MM.1S (cell line): ENCODE measurements at places on chromosomes 12 and 14.
A peak's percentile ranks its signal among the peaks of the same experiment; 100 is the strongest.

DNA sequence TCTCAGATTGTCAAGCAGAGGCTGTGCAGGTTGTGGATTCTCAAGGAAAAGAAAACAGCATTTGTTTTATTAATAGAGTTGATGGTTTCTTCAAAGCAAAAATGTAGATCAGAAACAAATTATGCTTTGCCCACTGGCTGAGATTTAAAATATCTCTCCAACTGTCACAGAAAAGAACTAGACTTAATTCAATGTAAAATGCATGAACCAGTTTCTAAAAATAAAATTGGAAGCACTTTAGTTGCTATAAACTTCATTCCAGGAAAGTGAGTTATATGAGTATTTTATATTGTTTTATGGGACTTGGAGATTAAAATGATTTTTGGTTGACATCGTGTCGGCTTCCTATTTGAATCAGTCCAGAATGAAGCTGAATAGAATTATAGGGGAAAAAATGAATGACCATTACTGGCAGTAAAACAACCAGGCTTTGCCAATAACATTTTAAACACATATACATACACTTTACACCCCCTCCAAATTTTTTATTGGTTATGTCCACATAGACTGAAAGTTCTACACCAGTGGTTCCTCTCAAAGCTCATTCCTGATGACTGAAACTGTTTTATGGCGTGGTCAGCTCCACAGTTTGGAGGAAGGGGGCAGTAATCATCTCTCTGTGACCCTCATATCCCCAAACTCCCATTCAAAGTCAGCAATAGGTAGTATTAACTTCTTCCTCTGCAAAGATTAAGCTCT, 55.5 kb upstream of the DAAM1 start:
- no peak for DNase-seq
- no peaks in the 10 kb centered on the region for H3K27me3 ChIP-seq
- no peak overlapping the region for H3K4me3 ChIP-seq
- H3K4me1 ChIP-seq = no peaks in the 10 kb centered on the region

GRCh38 chr12:6226679-6227051, 26.5 kb downstream of the CD9 start:
- DNase-seq = no peak
- H3K36me3 ChIP-seq = peaks cover 6% of the 10 kb centered on the region; the same call in 1 of the 2 replicates
- no peak overlapping the region for H3K4me3 ChIP-seq
- no peaks in the 10 kb centered on the region for H3K27me3 ChIP-seq

GRCh38 chr12:6613015-6613775, 6.0 kb upstream of the CHD4 start:
- H3K27me3 ChIP-seq = no peaks in the 10 kb centered on the region
- peak; percentile 66 for DNase-seq
- H3K4me1 ChIP-seq = peaks cover 22% of the 10 kb centered on the region

DNA sequence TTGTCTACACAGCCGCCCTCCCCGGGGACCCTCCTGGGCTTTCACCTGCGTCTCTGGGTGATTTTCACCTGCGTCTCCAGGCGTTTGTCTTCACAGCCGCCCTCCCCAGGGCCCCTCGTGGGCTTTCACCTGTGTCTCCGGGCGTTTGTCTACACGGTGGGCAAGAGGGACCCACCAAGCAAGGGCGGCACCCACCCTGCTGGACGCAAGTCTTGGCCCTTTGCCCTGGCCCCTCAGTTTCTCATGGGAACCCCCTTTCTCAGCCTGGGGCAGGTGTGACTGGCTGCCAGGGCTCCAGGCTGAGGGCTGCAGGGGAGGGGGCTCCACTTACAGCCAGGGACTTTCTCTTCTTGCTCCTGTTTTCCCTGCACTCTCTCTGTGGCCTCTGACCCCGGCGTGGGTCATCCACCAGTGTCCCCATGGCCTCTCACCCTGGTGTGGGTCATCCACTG, 68.6 kb upstream of the GALNT9 start:
- no peaks in the 10 kb centered on the region for H3K36me3 ChIP-seq
- no peak overlapping the region for H3K27ac ChIP-seq
- H3K27me3 ChIP-seq = peaks cover 25% of the 10 kb centered on the region
- no peak overlapping the region for H3K4me3 ChIP-seq

DNA sequence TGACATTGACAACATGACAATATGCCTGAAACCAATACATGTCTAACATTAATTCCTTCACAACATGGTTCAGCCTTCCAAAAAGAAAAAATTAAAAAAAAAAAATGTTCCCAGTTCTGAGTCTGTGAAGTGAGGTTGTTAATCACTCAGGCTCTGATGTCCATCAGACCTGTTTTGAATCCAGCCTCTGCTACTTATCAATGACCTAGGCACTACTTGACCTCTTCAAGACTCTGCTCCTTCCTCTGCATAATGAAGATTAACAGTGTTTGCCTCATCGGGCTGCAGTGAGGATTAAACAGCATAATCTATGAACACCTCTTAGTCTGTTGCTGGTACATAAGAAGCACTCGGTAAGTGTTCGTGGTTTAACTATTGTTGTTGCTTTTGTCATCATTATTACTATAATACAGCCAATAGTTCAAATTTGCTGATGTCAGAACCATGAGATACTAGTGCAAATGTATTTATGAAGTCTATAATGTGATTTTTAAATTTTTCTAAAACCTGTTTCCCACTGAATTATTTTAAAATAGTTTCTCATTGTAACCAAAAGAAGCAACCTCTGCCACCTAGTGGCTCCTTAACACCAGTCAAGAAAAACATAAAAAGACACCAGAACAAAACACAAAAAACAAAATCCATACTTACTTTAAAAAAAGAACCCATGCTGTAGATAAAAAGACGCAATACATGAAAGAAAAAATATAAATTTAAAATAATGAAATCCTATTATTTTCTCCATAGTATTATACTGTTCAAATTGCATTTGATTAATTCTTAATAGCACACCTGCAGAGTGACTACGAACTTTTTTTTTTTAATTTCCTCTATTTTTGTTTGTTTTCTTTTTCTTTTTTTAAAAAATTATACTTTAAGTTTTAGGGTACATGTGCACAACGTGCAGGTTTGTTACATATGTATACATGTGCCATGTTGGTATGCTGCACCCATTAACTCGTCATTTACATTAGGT, 20.3 kb upstream of the TMX1 start:
- no peaks in the 10 kb centered on the region for H3K36me3 ChIP-seq
- no peak overlapping the region for H3K4me3 ChIP-seq
- H3K27me3 ChIP-seq = no peaks in the 10 kb centered on the region
- peak; percentile 25 for DNase-seq
- H3K27ac ChIP-seq = no peak overlapping the region
- H3K4me1 ChIP-seq = no peaks in the 10 kb centered on the region

GRCh38 chr14:60313093-60313492, 64.1 kb downstream of the PPM1A start:
- no peak for DNase-seq
- H3K27ac ChIP-seq = no peak overlapping the region
- no peaks in the 10 kb centered on the region for H3K36me3 ChIP-seq
- H3K27me3 ChIP-seq = no peaks in the 10 kb centered on the region

DNA sequence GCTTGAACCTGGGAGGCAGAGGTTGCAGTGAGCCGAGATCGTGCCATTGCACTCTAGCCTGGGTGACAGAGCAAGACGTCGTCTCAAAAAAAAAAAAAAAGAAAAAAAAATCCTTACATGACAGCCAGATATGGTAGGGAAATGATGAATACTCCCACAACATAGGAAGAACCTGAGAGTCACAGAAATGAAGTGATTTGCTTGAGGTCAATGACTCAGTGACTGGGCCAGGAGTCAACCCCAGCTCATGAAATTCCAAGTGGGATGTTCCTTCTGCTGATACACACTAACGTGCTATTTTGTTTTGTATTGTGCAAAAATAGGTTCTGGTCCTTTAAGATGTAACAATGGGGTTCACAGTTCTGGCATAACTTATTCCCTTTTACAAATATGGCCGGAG, 9.0 kb downstream of the RHOF start:
- H3K27ac ChIP-seq = no peak overlapping the region
- H3K36me3 ChIP-seq = no peaks in the 10 kb centered on the region
- H3K4me3 ChIP-seq = no peak overlapping the region

- H3K4me1 ChIP-seq = peaks cover 27% of the 10 kb centered on the region
- peak overlapping the region; percentile 57; the same call in 1 of the 2 replicates for H3K27ac ChIP-seq
- DNase-seq = no peak
- H3K27me3 ChIP-seq = no peaks in the 10 kb centered on the region
These were observed 4.7 kb downstream of the ASB2 start for GRCh38 chr14:93971635-93972027.

DNA sequence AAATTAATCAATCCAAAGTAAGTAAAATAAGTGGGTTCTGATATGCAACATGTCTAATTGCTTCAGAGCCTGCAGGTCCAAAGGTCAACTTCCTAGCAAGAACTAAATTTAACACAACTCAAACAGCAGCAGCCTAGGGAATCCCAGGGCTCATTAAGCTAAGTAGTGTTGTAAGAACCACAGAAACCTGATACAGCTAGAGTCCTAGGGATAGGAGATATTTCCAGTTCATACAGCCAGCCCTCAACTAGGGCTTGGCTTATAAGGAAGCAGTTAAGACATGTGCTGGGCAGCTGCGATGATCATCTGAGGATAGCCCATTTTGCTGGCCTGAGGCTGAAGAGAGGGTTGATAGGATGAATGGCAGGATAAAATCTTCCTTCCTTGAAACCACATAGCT, at the start of gene OR4Q3:
TSS of gene OR4Q3 (plus strand) at position 316 of the 400 bp plus-strand sequence.
- H3K36me3 ChIP-seq = no peaks in the 10 kb centered on the region
- DNase-seq = no peak
- no peaks in the 10 kb centered on the region for H3K4me1 ChIP-seq
- H3K27me3 ChIP-seq = no peaks in the 10 kb centered on the region
- no peak within 1 kb of the TSS for H3K4me3 ChIP-seq

GRCh38 chr14:75047506-75047905, 3.8 kb downstream of the MLH3 start:
- no peak overlapping the region for H3K4me3 ChIP-seq
- no peak for DNase-seq
- H3K27me3 ChIP-seq = no peaks in the 10 kb centered on the region

GRCh38 chr12:119180380-119181040, 1.8 kb downstream of the HSPB8 start:
- no peaks in the 10 kb centered on the region for H3K4me1 ChIP-seq
- H3K27ac ChIP-seq = no peak overlapping the region
- H3K27me3 ChIP-seq = no peaks in the 10 kb centered on the region
- no peaks in the 10 kb centered on the region for H3K36me3 ChIP-seq
- no peak overlapping the region for H3K4me3 ChIP-seq

GRCh38 chr12:132537049-132537448, 47.1 kb downstream of the FBRSL1 start:
- H3K27ac ChIP-seq = no peak overlapping the region
- H3K36me3 ChIP-seq = no peaks in the 10 kb centered on the region
- no peak for DNase-seq
- H3K27me3 ChIP-seq = no peaks in the 10 kb centered on the region
- no peak overlapping the region for H3K4me3 ChIP-seq

DNA sequence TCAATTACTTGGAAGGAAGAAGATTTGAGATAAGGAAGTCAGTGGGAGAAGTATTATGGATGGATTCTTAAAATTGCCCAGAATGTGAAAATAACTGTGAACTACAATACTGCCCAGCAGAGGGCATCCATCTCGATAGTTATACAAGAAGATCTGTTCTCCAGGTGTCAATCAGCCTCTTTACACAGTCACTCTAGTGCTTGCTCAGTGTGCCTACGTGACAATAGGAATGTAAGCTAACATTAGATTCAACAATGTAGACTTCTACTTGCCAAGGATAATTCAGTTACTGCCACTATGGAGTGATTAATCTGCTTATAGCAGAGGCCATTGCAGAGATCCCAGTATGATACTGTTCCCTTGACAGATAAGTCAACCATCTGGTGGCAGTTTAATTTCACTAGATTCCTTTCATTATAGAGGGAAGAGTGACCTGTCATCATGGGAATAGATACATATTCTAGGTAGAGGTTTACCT, 10.6 kb upstream of the MAP4K5 start:
- H3K27me3 ChIP-seq = no peaks in the 10 kb centered on the region
- no peaks in the 10 kb centered on the region for H3K4me1 ChIP-seq
- no peak overlapping the region for H3K27ac ChIP-seq
- H3K4me3 ChIP-seq = no peak overlapping the region

DNA sequence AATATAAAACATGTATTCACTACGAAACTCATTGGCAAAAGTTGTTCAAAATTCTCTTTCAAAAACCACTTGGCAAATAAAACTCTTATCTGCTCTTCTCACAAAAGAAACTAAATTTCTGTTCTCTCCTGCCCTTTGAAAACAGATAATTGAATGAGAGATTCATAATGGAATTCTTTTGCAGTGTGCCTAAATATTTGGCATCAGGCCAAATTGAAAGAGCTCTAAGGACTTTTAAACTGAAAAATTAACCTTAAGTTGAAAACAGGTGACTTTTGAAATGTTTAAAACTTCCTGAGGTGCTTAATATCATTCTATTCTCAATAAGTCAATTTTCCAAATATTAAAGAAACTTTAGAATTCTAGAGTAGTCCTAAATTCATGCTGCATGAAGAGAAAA, 136.4 kb downstream of the FSCB start:
- H3K4me1 ChIP-seq = no peaks in the 10 kb centered on the region
- DNase-seq = no peak
- H3K36me3 ChIP-seq = no peaks in the 10 kb centered on the region
- H3K27ac ChIP-seq = no peak overlapping the region
- no peak overlapping the region for H3K4me3 ChIP-seq
- H3K27me3 ChIP-seq = no peaks in the 10 kb centered on the region

GRCh38 chr12:79871621-79872020, 63.3 kb downstream of the PPP1R12A start:
- peaks cover 10% of the 10 kb centered on the region; the same call in 1 of the 2 replicates for H3K36me3 ChIP-seq
- H3K4me3 ChIP-seq = no peak overlapping the region
- H3K27me3 ChIP-seq = no peaks in the 10 kb centered on the region
- no peak for DNase-seq
- H3K27ac ChIP-seq = no peak overlapping the region

- H3K4me3 ChIP-seq = no peak overlapping the region
- no peak overlapping the region for H3K27ac ChIP-seq
- H3K4me1 ChIP-seq = no peaks in the 10 kb centered on the region
- no peak for DNase-seq
- no peaks in the 10 kb centered on the region for H3K36me3 ChIP-seq
- no peaks in the 10 kb centered on the region for H3K27me3 ChIP-seq
These were observed 8.7 kb downstream of the NT5DC3 start for GRCh38 chr12:103832048-103832997.

GRCh38 chr14:22668863-22669262, 24.7 kb upstream of the OR6J1 start:
- no peaks in the 10 kb centered on the region for H3K4me1 ChIP-seq
- H3K4me3 ChIP-seq = no peak overlapping the region
- no peaks in the 10 kb centered on the region for H3K27me3 ChIP-seq
- H3K27ac ChIP-seq = no peak overlapping the region
- no peaks in the 10 kb centered on the region for H3K36me3 ChIP-seq

DNA sequence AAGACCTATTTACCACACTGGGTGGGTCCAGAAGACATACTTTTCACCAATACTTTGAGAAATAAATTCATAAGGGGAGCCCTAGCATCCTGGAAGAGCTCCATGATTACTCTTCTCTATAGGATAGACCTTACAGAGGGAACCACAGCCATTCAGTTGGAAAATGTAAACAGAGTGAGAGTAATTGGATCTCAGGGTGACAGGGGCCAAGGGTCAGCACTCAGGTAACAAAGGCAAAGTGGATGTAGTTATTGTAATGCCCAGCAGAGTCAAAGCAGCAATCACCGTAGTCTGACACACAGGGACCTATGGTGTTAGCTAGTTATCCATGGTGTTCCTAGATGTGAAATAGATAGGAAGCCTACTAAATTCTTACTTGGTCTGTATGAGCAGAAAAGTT, 10.8 kb upstream of the GTF2A1 start:
- H3K36me3 ChIP-seq = no peaks in the 10 kb centered on the region
- H3K27ac ChIP-seq = no peak overlapping the region
- no peak overlapping the region for H3K4me3 ChIP-seq
- H3K4me1 ChIP-seq = no peaks in the 10 kb centered on the region
